ENCODE measurements at places on chromosomes 3 and 15. TPM values are rescaled to one million over a fixed set of nuclear protein-coding genes. Genes with fewer than 3 reads are reported as not detected.

Gene SPSB4
- not detected for total RNA-seq

- no peak for DNase-seq
- no peaks in the 10 kb centered on the region for H3K36me3 ChIP-seq
- H3K27ac ChIP-seq = no peak overlapping the region
- no peaks in the 10 kb centered on the region for H3K27me3 ChIP-seq
Measured at GRCh38 chr3:138724443-138724842, 110.3 kb downstream of the PIK3CB start.

GRCh38 chr15:39180030-39180429 lies 400.8 kb upstream of the THBS1 start:
- H3K36me3 ChIP-seq = no peaks in the 10 kb centered on the region
- H3K27ac ChIP-seq = no peak overlapping the region
- no peak overlapping the region for H3K4me3 ChIP-seq
- H3K4me1 ChIP-seq = no peaks in the 10 kb centered on the region
- H3K27me3 ChIP-seq = peaks cover 4% of the 10 kb centered on the region

GRCh38 chr3:21020681-21021080 lies 730.3 kb downstream of the ZNF385D start:
- no peaks in the 10 kb centered on the region for H3K4me1 ChIP-seq
- H3K4me3 ChIP-seq = no peak overlapping the region
- H3K36me3 ChIP-seq = no peaks in the 10 kb centered on the region
- no peaks in the 10 kb centered on the region for H3K27me3 ChIP-seq
- DNase-seq = no peak

DNA sequence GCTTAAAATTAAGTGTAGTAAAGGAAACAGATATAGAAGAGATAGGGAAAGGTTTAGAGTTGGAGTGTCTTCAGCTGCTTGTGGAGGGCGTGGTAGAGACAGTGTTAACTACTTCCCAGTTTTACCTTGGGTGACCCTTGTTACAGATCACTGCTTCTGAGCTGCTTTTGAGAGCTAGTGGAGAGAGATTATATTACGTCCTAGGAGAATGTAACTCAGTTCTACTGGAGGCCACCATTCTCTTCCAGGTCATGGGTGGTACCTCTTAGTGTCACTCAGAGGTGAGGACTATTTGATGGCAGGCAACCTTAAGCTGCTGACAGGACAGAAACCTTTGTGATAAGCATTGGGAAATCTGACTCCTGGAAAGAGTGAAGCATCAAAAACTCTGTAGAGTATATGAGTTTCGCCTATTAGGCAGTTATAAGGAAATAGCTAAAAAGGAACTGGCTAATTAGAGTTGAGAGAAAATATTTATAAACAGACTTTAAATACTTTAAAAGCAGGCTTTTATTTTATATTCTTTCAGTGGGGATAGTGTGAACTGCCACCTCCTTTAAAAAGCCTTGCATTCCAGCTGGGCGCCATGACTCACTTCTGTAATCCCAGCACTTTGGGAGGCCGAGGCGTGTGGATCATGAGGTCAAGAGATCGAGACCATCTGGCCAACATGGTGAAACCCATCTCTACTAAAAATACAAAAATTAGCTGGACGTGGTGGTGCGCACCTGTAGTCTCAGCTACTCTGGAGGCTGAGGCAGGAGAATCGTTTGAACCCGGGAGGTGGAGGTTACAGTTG lies 106.5 kb downstream of the ZNF609 start:
- no peak for DNase-seq
- no peak overlapping the region for H3K4me3 ChIP-seq
- no peaks in the 10 kb centered on the region for H3K27me3 ChIP-seq

Measured in naive thymus-derived CD4-positive, alpha-beta T cell (primary cell).